ENCODE measurements at places on chromosomes 3 and 15. TPM values are rescaled to one million over a fixed set of nuclear protein-coding genes. Genes with fewer than 3 reads are reported as not detected.

- no peak overlapping the region for H3K27ac ChIP-seq
- H3K27me3 ChIP-seq: no peaks in the 10 kb centered on the region
- DNase-seq: no peak
Measured at GRCh38 chr3:116070061-116070460, 375.2 kb downstream of the LSAMP start.

DNA sequence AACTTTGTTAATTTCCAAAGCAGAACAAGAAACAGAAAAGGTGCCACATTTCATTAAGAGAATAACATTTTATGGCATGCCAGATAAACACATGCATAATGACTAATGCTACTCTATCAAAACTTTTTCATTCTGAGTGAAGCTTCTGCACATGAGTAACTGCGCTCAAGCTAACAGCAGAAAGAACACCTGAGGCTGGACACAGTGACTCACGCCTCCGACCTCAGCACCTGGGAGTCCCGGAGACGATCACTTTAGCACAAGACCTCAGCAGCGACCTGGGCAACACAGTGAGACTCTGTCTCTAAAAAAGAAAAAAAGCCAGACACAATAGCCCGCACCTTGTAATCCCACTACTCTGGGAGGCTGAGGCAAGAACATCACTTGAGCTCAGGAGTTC is 70.6 kb downstream of the ACAP2 start:
- no peak overlapping the region for H3K27ac ChIP-seq
- no peak overlapping the region for H3K4me3 ChIP-seq
- no peaks in the 10 kb centered on the region for H3K4me1 ChIP-seq
- no peaks in the 10 kb centered on the region for H3K36me3 ChIP-seq

- no peaks in the 10 kb centered on the region for H3K36me3 ChIP-seq
- no peaks in the 10 kb centered on the region for H3K27me3 ChIP-seq
- no peak overlapping the region for H3K27ac ChIP-seq
- H3K4me3 ChIP-seq: no peak overlapping the region
- peaks cover 12% of the 10 kb centered on the region for H3K4me1 ChIP-seq
- no peak for DNase-seq
Measured at GRCh38 chr15:64009798-64010261, 36.5 kb downstream of the DAPK2 start.

DNA sequence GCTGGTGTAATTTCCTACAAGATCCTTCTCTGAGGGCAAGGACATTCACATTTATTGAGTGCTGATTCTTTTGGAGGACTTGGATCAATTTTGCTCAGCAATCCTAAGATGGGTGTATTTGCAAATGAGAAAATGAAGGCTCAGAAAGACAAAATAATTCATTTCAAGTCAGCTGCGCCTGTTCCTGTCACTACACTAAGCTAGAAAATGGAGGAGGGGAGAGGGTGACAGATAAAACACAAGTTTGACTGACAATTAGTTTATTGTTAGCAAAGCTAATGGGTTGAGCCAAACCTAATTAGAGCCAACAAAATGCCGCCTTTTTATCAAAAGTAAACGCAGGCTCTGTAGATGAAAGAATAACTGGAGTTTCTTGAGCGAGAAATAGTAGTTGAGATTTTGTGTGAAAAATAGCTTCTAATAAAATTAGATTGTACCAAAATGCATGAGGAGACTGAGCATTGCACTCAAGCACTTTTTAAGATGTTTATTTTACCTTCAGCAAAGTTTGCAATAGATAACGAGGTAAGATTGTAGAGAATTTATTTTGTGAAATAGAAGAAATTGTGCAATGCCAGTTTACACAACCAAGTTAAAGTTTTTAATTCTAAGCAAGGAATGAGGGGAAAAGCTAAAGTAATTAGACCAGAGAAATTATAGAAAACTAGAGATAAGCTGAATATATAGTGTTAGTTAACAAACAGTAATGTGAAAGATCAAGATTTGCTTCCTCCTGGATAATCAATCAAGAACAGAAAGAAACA is 39.6 kb upstream of the SECISBP2L start:
- no peaks in the 10 kb centered on the region for H3K27me3 ChIP-seq
- H3K36me3 ChIP-seq: no peaks in the 10 kb centered on the region
- no peak overlapping the region for H3K4me3 ChIP-seq
- H3K4me1 ChIP-seq: peaks cover 12% of the 10 kb centered on the region

TRH gene
- total RNA-seq: not detected

CAMK2N2 gene
- not detected for total RNA-seq

BNC1 gene
- not detected for total RNA-seq

KLF15 gene
- total RNA-seq: 90.3 TPM

GOLGA6L10 gene
- 0.22 TPM for total RNA-seq

GAP43 gene
- not detected for total RNA-seq

WNT7A gene
- not detected for total RNA-seq
